ENCODE measurements at places on chromosomes 11 and 22.

GRCh38 chr11:106904826-106905225, 113.5 kb downstream of the GUCY1A2 start:
- DNase-seq = no peak

DNA sequence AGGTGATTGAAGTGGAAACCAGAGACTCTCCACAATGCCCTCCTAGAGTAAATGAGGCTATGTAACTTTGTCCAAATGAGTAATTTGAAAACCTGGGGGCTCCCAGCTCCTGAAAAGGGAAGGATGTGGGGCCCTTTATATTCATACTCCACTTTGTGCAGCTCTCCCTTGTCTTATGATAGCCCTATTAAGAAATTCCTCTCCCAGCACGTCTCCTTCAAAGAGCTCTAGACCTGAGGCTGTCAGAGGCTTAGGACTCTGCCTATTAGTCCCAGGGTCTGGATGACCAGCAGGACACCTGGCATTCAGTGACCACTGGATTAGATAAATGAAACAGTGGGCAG, 2.1 kb downstream of the SLC43A1 start:
- DNase-seq = no peak

- no peak for DNase-seq
Measured at GRCh38 chr11:103898065-103898464, 138.4 kb upstream of the DDI1 start.

- no peak for DNase-seq
Measured at GRCh38 chr11:126546191-126546590, 190.7 kb downstream of the ST3GAL4 start.

- no peak for DNase-seq
Measured at GRCh38 chr22:42814215-42814614, 42.9 kb downstream of the ARFGAP3 start.
